Esophagus mucosa (tissue), 1 donor: ENCODE measurements at places on chromosomes 1 and 21. TPM values are rescaled to one million over a fixed set of nuclear protein-coding genes. Genes with fewer than 3 reads are reported as not detected.

The TMEM269 gene
- 0.08 TPM for total RNA-seq

The UBL4B gene
- total RNA-seq, result not detected

The RAD54L gene
- 5.2 TPM for total RNA-seq

The TNFRSF18 gene
- total RNA-seq, result 16.3 TPM

The TOMM40L gene
- total RNA-seq, result 11.4 TPM

The HFM1 gene
- 0.08 TPM for total RNA-seq

The HAO2 gene
- not detected for total RNA-seq

The FCAMR gene
- 0.08 TPM for total RNA-seq

The CD247 gene
- 0.80 TPM for total RNA-seq

The GIPC2 gene
- total RNA-seq, result 1.8 TPM

The S100A7A gene
- 24.6 TPM for total RNA-seq

The KIF26B gene
- total RNA-seq, result 0.56 TPM

The GSTM5 gene
- 0.36 TPM for total RNA-seq

The APCS gene
- not detected for total RNA-seq

The MNDA gene
- 0.52 TPM for total RNA-seq

The UMODL1 gene
- total RNA-seq, result 0.08 TPM

The CYP2J2 gene
- total RNA-seq, result 8.8 TPM

The RXFP4 gene
- total RNA-seq, result not detected

The FCGR1A gene
- total RNA-seq, result 0.40 TPM

The SPRR2G gene
- 0.68 TPM for total RNA-seq

The ETV3L gene
- not detected for total RNA-seq

The OLFML3 gene
- total RNA-seq, result 1.6 TPM

The C2CD2 gene
- total RNA-seq, result 11.4 TPM

The F5 gene
- total RNA-seq, result 0.20 TPM

The AK2 gene
- total RNA-seq, result 164 TPM

The XCL2 gene
- not detected for total RNA-seq

The SLC35F3 gene
- total RNA-seq, result 0.68 TPM

The SHISAL2A gene
- 0.36 TPM for total RNA-seq

The CTXND2 gene
- not detected for total RNA-seq

The LCE2B gene
- total RNA-seq, result not detected

The LORICRIN gene
- total RNA-seq, result not detected

The NBPF4 gene
- total RNA-seq, result 0.08 TPM

The LCE2A gene
- total RNA-seq, result not detected

The TIMM17A gene
- total RNA-seq, result 36.3 TPM

The EPHA2 gene
- 146 TPM for total RNA-seq

The CELA3A gene
- total RNA-seq, result not detected

The IFI44L gene
- 0.88 TPM for total RNA-seq

The MEX3A gene
- 1.7 TPM for total RNA-seq

The LRRC53 gene
- not detected for total RNA-seq
